Fibroblast of skin of left quadriceps (primary cell): ENCODE measurements at places on chromosomes 4 and X.

GRCh38 chrX:132153166-132153565 is 25.3 kb upstream of the FRMD7 start:
- DNase-seq: no peak

- no peak for DNase-seq
Measured at GRCh38 chr4:66667249-66667648, 878.1 kb downstream of the CENPC start.

- no peak for DNase-seq
Measured at GRCh38 chr4:41373221-41373620, 116.5 kb downstream of the UCHL1 start.

DNA sequence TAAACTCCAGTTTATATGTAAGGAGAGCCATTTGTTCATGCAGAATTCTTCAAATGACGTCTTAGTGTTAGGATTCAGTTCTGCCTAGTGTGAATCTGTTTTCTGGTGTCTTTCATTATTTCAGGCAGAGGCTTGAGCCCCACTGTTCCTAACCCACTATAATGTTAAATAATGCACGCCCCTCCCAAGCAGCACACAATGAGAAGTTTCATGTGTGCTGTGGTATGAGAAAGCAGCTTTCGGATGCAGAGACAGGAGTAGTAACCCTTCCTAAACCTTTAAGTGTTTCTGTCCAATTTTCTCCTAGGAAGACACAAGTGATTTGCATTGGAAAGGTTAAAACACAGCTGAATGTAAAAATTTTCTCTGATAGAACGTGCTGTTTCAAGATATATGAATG is 54.5 kb downstream of the TRIM2 start:
- no peak for DNase-seq

- no peak for DNase-seq
Measured at GRCh38 chr4:168699224-168699878, 202.5 kb downstream of the PALLD start.

DNA sequence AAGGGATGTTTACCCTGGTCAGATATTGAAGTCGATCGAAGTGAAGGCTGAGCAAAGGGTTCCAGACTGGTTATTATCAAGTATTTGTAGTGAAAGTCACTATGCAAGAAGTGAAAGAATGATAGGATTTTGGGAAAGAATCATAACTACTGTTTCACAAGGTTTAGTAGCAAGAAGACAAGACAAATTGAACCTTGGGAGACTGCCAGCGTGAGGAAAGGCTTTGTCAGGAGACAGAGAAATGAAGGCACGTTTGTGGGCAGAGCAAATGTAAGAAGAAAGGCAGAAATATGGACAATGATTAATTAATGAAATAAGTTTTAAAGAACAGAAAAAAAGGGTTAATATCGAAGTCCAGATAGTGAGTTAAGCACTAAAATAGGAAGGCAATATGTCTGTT is 456.8 kb downstream of the TRIML1 start:
- peak; percentile 20 for DNase-seq

GRCh38 chr4:80136270-80136669 is 61.0 kb upstream of the PRDM8 start:
- no peak for DNase-seq
